Karpas-422 (cell line): ENCODE measurements at places on chromosomes 1 and 21. TPM values are rescaled to one million over a fixed set of nuclear protein-coding genes. Genes with fewer than 3 reads are reported as not detected.

DNA sequence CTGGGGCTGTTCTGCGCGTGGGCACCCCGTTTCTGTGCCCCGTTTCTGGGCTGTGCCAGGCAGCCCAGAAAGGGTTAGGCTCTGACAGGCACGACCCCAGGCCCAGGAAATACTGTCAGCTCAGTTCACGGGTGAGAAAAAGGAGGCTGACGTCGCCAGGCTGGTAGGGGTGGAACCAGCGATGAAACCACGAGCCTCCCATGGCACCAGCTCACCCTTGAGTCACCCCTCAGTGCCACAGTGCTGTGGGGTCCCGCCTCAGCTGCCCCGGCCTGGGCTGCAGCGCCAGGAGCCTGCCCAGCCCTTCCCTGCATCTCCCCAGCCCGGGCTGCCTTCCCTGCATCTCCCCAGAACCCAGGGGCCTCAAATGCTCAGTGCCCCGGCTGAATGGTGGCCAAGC lies 11.5 kb downstream of the MEGF6 start:
- DNase-seq: no peak

Gene OR6Y1
- total RNA-seq: not detected in 2 replicates

Gene OR2L5
- 0.19 TPM in 1 of 2 replicates, not detected in the other for total RNA-seq

Gene ANP32E
- total RNA-seq: 43.2 and 77.4 TPM in 2 replicates

- DNase-seq: no peak
These were observed at the start of gene RHBDL2 for GRCh38 chr1:38941527-38942019. Gene RHBDL2, minus strand, starts transcription at chr1:38941830. Its CDS starts 22,618 bp downstream, at chr1:38919212.

Gene PBX1
- 0.41 and 0.51 TPM in 2 replicates for total RNA-seq

- no peak for DNase-seq
These were observed 20.7 kb upstream of the AHCYL1 start for GRCh38 chr1:109963864-109964263.

DNA sequence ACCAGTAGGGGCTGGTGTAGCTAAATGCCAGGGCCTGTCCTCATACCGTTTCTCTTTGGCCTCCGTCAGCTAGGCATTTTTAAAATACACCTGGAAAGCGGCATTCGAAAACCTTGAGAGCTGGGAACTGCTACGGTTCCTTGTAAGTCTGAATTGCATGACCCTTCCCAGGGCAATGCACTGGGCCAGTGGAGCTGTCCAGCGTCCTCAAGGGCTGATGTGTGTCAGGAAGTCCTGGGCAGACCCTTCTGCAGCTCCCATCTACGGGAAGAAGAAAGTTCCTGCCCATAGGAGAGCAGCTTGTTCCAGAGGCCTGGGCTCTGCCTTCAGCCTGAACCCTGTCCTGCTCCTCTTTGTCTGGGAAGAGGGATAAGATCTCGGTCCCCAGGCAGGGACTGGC lies 34.1 kb downstream of the UBASH3A start:
- no peak for DNase-seq

DNA sequence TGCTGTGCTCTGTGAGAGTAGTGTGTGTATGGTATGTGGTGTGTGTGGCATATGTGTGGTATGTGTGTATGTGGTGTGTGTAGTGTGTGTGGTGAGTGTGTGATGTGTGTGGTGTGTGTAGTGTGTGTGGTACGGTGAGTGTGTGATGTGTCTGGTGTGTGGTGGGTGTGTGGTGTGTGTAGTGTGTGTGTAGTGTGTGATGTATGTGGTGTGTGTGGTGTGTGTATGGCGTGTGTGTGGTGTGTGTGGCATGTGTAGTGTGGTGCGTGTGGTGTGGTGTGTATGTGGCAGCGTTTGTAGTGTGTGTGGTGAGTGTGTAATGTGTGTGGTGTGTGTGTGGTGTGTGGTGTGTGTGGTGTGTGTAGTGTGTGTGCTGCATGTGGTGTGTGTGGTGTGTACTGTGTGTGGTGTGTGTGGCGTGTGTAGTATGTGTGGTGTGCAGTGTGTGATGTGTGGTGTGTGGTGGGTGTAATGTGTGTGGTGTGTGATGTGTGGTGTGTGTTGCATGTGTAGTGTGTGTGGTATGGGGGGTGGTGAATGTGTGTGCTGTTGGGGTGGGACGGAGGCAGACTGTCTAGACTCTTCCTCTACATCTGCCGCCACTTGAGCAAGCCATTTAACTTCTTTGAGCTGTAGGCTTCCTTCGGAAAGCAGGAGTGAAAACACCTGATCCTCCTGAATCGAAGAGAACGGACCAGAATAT lies 33.5 kb downstream of the GPA33 start:
- no peak for DNase-seq

DNA sequence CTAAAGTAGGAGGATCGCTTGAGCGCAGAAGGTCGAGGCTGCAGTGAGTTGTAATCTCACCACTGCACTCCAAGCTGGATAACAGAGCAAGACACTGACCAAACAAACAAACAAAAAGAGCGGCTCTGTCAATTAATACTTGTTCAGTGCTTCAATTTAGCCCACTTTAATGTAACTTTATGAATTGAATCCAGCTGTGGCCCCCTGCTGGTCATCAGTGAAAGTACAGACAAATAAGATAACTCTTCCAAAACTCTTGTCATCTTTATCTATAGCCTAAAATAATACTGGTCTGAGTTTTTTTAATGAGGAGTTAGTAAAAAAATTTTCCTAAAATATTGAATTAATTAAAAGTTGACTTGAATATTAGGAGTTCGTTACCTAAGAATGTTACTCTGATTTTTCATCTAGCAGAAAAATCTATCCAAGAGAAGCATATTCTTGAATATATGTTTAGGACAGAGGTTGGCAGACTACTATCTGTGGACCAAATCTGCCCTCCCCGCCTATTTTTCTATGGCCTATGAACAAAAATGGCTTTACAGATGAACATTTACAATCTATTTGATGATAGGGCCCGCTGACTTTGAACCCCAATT lies 26.1 kb downstream of the ATP5PF start:
- peak; percentile 78 for DNase-seq

Gene ANGPTL7
- not detected in 2 replicates for total RNA-seq
